Fibroblast of lung (primary cell): ENCODE measurements at places on chromosomes 5 and 9. TPM values are rescaled to one million over a fixed set of nuclear protein-coding genes. Genes with fewer than 3 reads are reported as not detected.

SPINK7 gene
- polyA plus RNA-seq: not detected in 2 replicates

NME5 gene
- 1.2 and 1.8 TPM in 2 replicates for polyA plus RNA-seq

GALNT10 gene
- polyA plus RNA-seq: 35.8 and 48.5 TPM in 2 replicates

CBY3 gene
- polyA plus RNA-seq: not detected in 2 replicates

RABGAP1 gene
- polyA plus RNA-seq: 36.2 and 58.6 TPM in 2 replicates

CD74 gene
- polyA plus RNA-seq: 1.3 and 1.8 TPM in 2 replicates

B4GALT1 gene
- 51.9 and 64.8 TPM in 2 replicates for polyA plus RNA-seq

BHMT2 gene
- 6.1 and 6.5 TPM in 2 replicates for polyA plus RNA-seq

DCAF10 gene
- polyA plus RNA-seq: 23.3 and 33.5 TPM in 2 replicates

CCDC187 gene
- polyA plus RNA-seq: under 0.01 TPM in 1 of 2 replicates, not detected in the other

RPS14 gene
- polyA plus RNA-seq: 5,623 and 6,025 TPM in 2 replicates

LVRN gene
- polyA plus RNA-seq: 0.07 and 0.10 TPM in 2 replicates

LHX3 gene
- not detected in 2 replicates for polyA plus RNA-seq

LCP2 gene
- not detected in 2 replicates for polyA plus RNA-seq

IDNK gene
- polyA plus RNA-seq: 4.5 and 7.0 TPM in 2 replicates

RLN2 gene
- not detected in 2 replicates for polyA plus RNA-seq

S1PR3 gene
- polyA plus RNA-seq: 23.8 and 29.9 TPM in 2 replicates

TMOD1 gene
- 0.98 and 3.6 TPM in 2 replicates for polyA plus RNA-seq

ODF2 gene
- 10.2 and 16.7 TPM in 2 replicates for polyA plus RNA-seq

SCGB3A2 gene
- polyA plus RNA-seq: not detected in 2 replicates

TMC1 gene
- polyA plus RNA-seq: 0.02 and 0.27 TPM in 2 replicates

HEMGN gene
- polyA plus RNA-seq: not detected in 2 replicates

MED7 gene
- 15.1 and 17.5 TPM in 2 replicates for polyA plus RNA-seq

TMEM252 gene
- polyA plus RNA-seq: not detected in 2 replicates

PHYHD1 gene
- 9.8 and 17.7 TPM in 2 replicates for polyA plus RNA-seq

PHF19 gene
- 21.4 and 60.5 TPM in 2 replicates for polyA plus RNA-seq

RAI14 gene
- polyA plus RNA-seq: 98.7 and 128 TPM in 2 replicates

C5orf34 gene
- 2.9 and 4.8 TPM in 2 replicates for polyA plus RNA-seq

PCDHGA9 gene
- polyA plus RNA-seq: 3.2 and 3.3 TPM in 2 replicates

CCL21 gene
- not detected in 2 replicates for polyA plus RNA-seq

KYAT1 gene
- polyA plus RNA-seq: 4.7 and 6.2 TPM in 2 replicates

GRXCR2 gene
- not detected in 2 replicates for polyA plus RNA-seq

GAS1 gene
- 1.6 and 2.5 TPM in 2 replicates for polyA plus RNA-seq

PCDHGC4 gene
- 0.48 and 0.76 TPM in 2 replicates for polyA plus RNA-seq
